ENCODE measurements at places on chromosomes 13 and 19.

- DNase-seq, result no peak
Measured at GRCh38 chr13:110913322-110914080, 1.4 kb downstream of the ANKRD10 start.

DNA sequence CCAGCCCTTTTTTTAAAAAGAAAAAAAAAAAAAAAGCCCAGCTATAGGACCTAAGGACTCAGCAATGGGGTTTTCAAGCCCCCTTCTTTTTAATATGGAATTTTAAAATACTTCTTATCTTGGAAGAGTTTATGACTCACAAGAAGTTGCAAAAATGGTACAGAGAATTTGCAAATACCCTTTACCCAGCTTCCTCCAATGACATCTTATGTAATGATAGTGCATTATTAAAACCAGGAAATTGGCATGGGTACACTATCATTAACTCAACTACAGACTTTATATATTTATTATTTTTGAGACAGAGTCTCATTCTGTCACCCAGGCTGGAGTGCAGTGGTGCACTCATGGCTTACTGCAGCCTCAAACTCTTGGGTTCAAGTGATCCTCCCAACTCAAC, 16.1 kb downstream of the TMEM38A start:
- DNase-seq, result no peak

DNA sequence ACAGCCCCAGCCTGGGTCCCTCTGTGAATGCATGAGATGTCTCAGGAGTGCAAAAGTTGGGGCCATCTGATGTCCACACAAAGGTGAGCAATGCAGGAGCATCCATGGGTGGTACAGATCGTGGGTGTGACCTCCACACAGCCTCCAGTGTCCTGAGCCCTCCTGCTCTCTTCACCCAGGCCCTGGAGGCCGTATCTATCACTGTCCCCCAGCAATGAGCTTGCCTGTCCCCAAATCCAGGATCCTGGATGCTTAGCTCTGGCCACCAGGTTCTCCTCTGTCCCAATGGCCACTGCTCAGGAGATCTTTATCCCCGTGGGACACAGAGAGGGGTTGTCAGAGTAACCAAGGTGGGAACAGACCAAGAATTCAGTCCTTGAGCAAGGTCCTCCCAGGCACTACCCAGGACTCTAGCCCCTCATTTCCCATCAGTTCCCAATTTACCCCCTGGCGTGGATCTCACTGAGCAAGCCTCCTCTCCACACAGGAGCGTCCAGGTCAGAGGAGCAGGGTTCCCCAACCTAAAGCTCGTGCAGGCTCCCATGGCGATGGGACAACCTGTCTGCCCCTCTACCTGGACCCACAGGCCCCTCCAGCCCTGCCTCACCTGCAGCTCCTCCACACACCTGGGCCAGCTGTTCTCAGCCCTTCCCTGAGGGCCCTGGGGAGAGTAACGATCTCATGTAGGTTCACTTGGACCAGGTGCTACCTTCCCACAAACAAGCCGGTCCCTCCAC, 11.3 kb downstream of the CEACAM21 start:
- no peak for DNase-seq

DNA sequence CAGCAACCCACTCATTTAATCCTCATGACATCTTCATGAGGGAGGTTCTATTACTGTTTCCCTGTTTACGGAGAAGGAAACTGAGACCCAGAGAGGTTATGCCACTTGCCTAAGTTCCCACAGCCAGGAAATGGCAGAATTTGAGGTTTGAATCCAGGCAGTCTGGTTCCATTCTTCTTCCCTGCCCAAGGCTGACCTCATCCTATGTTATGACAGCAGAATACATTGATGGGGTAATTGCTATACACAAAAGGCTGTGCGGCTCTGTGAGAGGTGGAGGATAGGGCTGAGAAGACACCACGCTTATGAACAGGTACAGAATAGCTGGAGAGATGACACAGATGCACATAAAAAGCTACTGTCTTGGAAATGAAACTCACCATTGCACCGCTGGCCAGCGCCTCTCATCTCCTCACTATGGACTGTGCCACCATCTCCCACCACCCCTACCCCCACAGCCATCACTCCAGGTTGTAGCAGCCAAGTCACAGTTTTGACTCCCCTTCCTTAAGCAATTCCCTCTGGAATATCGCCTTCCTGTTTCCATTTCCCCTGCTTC, 11.5 kb downstream of the MAG start:
- no peak for DNase-seq

GRCh38 chr13:31851216-31851615, 111.9 kb downstream of the RXFP2 start:
- DNase-seq, result no peak

GRCh38 chr13:37102896-37103295, 2.6 kb downstream of the CSNK1A1L start:
- DNase-seq, result no peak

DNA sequence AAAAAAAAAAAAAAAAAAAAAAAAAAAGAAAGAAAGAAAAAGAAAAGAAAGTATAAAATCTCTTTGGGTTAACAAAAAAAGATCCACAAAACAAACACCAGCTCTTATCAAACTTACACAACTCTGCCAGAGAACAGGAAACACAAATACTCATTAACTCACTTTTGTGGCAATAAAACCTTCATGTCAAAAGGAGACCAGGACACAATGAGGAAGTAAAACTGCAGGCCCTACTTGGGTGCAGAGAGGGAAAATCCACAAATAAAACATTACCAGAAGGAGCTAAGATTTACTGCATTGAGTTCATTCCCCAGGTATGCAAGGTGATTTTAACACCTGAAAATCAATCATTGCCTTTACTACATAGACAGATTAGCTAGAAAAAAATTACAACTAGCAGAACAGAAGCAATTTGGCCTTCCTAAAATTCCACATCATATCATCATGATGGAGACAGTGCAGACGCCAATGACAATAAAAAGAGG, 9.6 kb upstream of the CEACAM5 start:
- no peak for DNase-seq

DNA sequence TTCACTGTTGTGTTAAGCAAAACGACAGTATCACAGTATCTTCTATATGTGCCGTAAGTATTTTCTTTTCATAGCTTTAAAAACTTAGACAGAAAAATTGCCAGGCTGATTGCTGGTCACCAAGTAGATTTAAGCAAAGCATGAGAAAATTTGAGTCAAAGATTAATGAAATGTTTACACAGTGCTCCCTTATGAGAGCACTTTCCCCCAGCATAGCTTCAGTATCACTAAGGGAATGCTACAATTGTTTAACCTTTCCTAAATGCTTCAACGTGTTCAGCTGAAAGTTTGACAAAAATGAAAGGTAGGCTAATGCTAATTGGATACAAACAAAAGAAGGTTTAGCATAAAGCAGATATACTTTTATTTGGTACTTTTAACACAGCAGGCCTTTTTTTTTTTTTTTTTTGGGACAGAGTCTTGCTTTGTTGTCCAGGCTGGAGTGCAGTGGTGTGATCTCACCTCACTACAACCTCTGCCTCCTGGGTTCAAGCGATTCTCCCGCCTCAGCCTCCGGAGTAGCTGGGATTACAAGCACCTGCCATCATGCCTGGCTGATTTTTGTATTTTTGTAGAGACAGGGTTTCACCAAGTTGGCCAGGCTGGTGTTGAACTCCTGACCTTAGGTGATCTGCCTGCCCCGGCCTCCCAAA, 23.4 kb downstream of the PCCA start:
- no peak for DNase-seq
